ENCODE measurements at places on chromosomes 6 and 20.

DNA sequence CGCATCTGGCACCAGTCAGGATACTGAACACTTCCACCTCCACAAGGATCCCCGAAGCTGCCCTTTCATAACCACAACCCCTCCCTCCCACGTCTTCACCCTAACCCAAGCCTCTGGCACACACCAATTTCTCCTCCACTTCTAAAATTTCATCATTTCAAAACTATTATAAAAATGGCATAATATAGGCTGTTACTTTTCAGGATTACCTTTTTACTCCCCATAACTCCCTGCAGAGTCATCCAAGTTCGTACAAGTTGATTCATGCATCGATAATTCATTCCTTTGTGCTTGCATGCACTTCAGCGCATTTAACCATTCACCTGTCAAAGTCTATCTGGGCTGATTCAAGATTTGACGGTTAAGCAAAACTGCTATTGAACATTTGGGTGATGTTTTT, 30.6 kb upstream of the LY86 start:
- DNase-seq: no peak

GRCh38 chr20:61057443-61058121, 194.5 kb upstream of the CDH4 start:
- no peak for DNase-seq

- no peak for DNase-seq
Observed at GRCh38 chr6:62998022-62998421, 213.2 kb upstream of the FKBP1C start.

GRCh38 chr6:137122612-137123011, 50.8 kb downstream of the IL22RA2 start:
- DNase-seq: no peak

- no peak for DNase-seq
Observed at GRCh38 chr6:152313542-152314482, 323.4 kb downstream of the SYNE1 start.

DNA sequence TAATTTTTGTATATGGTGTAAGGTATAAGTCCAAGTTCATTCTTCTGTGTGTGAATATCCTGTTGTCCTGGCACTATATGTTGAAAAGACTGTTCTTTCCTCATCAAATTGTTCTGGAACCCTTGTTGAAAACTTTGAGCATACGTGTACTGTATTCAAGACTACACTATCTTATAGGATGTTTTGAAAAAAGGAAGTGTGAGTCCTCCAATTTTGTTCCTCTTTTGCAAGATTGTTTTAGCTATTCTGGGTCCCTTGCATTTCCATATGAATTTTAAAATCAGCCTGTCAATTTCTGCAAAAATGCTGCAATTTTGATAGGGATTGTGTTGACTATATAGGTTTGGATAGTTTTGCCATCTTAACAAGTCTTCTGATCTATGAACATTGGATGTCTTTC, 195.2 kb downstream of the BACH2 start:
- DNase-seq: no peak

DNA sequence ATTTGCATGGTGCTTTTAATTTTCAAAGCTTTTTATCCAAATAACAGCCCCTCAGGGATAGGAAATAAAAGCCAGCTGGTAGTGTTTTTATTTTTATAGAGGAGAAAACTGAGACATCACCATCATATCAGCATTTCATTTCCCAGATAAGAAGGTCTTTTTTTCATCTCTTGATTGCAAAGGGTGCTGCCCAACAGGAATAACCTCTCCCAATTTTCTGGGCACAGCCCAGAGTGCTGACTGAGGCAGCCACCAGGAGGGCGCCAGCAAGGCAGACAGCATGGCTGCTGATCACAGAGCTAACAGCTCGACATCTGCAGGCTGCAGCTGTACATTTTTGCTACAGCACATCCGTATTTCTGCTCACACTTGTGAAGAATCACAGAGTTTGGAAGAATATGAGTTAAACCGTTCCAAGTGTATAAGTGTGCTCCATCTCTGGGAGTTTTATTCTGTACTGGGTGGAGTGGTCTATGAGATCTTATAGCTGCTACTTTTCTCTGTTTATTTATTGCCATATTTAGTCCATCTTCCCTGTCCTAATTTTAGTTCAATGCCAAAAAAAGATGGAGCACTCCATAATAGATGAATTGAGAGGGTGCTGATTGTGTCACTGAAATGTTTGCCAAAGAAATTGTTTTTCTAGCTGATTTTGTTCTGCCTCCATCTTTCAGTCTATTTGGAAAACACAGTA, 85.5 kb upstream of the C20orf144 start:
- peak; percentile 39 for DNase-seq

DNA sequence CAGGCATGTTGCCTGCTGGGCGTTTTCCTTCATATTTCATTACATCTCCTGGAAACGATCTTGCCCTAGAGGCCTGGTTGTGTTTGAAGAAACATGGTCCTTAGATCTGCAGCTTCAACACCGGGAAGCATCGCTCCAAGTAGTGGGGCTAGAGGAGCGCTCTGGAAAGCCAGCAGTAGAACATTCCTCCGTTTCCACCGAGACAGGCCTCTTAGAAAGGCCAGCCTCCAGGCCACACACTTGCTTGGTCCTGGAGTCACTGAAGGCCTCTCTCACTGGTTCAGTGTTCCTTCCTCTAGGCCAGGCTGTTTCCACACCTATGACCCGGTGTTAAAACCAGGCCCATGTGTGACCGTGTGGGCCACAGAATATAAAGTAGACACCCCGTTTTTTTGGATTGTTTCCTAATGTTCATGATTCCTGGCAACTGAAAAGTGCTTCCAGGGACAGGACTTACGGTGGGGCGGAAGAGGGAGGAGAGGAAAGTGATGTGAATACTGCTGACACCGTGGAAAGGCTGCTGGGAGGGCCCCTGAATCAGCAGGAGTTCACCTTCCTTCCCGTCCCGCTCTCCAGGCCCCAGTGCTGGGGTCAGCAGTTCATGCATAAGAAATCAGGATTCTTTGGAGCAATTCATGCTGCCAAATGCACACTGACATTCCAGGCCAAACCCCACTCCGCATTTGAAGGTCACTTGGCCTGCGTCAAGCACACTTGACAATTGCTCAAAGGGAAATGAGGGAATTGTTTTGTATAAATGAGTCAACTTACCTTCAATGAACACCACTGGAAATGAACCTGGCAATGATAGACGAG, 83.8 kb downstream of the IYD start:
- DNase-seq: no peak

- no peak for DNase-seq
Observed at GRCh38 chr6:105786890-105787655, 299.1 kb upstream of the PRDM1 start.

DNA sequence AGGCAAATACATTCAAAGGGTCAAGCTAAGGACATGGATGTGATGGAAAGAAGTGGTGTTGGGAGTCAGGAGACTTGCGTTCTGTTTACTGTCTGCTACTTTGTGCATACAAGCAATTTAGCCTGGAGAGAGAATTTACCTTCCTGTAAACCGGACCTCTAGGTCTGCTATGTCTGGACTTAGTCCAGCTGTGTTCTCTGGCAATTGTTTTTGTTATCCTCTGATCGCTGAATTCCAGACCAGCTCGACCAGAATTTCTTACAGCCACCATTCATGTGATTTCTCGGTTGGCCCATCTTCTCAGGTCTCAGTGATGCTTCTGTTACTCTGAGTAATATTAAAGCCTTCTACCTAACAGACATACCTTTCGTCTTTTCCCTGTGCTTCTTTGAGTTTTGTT, 75.2 kb downstream of the LRRC1 start:
- DNase-seq: no peak

DNA sequence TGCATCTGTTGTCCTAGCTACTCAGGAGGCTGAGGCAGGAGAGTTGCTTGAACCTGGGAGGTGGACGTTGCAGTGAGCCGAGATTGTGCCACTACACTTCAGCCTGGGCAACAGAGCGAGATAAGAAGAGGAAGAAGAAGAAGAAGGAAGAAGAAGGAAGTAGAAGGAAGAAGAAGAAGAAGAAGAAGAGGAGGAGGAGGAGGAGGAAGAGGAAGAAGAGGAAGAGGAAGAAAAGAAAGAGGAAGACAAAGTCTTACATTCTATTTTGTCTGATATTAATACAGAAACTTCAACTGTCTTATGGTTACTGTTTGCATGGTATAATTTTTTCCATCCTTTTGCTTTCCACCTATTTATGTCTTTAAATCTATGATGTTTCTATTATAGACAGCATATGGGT, 7.2 kb upstream of the NELFCD start:
- DNase-seq: no peak

- DNase-seq: no peak
Observed at GRCh38 chr6:116395647-116396046, 24.9 kb downstream of the DSE start.

DNA sequence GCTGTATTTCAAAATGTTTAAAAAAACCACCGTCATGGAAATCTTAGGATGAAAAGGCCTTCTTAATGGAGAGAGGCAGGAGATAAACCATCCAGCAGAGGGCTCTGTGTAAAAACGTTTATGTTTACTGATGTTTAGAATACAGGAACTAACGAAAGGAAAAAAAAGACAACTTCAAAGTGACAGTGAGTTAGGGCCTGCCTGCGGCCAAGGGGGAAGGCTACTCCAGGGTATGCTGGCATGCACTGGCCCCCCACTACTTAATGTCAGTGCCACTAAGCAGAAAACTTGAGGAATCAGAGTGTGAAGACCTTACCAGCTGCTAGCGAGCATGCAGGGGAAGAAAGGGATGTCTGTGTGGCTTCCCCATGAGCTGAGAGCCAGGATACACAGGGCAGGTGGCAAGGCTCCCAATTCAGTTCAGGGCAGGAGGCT, 47.7 kb downstream of the AKAP7 start:
- no peak for DNase-seq

DNA sequence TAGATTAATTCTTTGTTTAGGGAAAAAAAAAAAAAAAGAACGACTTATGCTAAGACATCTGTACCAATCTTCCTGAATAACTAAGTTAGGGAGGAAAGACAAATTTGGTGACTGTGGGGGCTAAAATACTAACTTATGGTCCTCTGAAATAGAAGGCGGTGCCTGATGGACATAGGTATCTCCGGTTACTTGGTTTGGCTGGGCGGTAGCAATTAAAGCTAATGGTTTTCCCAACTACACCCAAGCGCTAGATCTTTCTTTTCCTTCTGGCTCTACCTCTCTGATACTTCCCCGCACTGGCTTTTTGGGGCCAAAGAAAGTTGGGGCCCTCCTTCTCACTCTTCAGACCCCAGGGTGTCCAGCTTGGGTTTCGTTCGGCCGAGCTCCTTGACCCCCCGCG, 1.0 kb upstream of the RBM24 start:
- DNase-seq: no peak

DNA sequence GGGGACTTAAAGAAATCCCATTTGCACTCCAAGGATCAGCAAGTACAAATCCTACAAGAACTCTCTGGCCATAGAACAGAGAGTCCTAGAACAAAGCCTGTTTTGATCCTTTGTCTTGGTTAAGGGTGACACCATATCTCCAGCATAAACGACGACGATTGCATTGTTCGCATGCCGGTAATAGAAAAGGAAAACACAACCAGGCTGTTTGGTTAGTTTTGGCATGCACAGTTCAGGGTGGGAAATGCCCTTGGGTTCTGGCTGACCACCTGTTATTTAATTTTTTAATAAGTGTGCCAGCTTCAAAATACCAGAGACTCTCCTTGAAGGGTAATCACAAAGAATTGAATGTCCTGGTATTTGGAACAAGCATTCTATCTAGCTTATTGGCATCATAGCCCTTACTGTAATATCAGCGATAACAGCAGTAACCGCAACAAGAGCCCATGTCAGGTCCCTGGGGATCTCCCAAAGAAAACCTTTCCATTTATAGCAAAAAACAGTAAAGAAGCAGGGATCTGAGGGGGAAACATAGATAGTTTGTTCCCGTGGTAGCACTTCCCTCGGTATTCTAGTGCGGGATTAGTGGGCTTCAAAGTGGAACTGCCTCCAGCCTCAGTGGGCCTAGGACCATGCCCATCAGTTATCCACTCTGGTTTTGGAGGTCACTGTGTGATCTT, 77.1 kb downstream of the TMEM170B start:
- DNase-seq: no peak

GRCh38 chr6:167056370-167056769, 57.2 kb downstream of the CEP43 start:
- DNase-seq: peak; percentile 63

- no peak for DNase-seq
Observed at GRCh38 chr6:142356884-142357225, 55.0 kb downstream of the ADGRG6 start.

- no peak for DNase-seq
Observed at GRCh38 chr6:134258849-134259306, 59.0 kb downstream of the SGK1 start.

GRCh38 chr20:60046011-60046413, 87.8 kb downstream of the CDH26 start:
- no peak for DNase-seq

DNA sequence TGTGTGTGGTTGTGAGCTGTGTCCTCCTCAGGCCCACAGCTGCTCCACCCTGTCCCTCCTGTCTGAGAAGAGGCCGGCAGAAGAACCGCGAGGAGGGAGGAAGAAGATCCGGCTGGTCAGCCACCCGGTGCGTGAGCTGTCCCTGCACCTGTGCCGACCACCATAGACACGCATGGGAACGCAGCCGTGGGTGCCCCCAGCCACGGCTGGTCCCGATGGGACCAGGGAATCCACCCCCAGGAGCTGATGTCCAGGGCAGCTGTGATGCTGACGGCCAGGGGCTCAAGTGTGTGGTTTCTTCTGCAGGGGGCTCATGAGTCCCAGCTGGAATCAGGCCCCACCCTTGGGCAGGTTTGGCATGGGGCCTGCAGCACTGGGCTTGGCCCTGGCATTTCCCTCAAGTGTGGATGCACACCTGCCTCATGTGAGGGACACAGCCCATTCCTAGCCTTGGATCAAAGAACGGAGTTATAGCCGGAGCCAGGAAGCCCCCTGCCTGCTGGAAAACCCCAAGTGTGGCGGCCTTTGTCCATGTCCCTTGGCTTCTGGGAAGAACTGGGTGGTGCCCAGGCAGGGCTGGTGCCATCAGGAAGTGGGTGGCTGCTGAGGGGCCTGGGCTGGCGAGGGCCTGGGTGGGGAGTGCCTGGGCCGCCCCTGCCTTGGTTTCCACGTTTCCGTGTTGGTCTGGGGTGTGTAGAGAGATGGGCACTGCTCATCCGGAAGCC, 4.6 kb upstream of the TNFRSF6B start:
- no peak for DNase-seq

DNA sequence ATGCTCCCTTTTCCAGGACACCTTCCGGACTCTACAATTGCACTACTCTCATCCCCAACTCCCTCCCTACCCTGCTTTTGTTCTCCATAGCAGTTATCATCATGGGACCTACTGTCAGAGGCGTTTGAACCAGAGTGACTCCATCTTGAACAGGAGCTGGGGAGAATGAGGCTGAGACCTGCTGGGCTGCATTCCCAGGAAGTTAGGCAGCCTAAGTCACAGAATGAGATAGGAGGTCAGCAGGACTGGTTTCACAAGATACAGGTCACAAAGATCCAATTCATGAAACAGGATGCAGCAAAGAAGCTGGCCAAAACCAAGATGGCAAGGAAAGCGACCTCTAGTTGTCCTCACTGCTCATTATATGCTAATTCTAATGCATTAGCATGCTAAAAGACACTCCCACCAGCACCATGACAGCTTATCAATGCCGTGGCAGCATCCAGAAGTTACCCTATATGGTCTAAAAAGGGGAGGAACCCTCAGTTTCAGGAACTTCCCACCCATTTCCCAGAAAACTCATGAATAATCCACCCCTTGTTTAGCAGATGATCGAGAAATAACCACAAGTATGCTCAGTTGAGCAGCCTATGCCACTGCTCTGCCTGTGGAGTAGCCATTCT, 15.6 kb downstream of the SLC13A3 start:
- DNase-seq: no peak

GRCh38 chr20:38346741-38347140, 459 bp downstream of the LBP start:
- no peak for DNase-seq

- no peak for DNase-seq
Observed at GRCh38 chr6:69895396-69895795, 29.0 kb downstream of the COL19A1 start.
